Activated T-cell treated with anti-CD3 and anti-CD28 coated beads, Interleukin-2, amount 50 U/mL, for 48 hours (primary cell): ENCODE measurements at places on chromosomes 7 and 10.
A peak's percentile ranks its signal among the peaks of the same experiment; 100 is the strongest.

- peak; percentile 34 for DNase-seq
Observed at GRCh38 chr7:108455551-108455997, 662 bp downstream of the NRCAM start.

DNA sequence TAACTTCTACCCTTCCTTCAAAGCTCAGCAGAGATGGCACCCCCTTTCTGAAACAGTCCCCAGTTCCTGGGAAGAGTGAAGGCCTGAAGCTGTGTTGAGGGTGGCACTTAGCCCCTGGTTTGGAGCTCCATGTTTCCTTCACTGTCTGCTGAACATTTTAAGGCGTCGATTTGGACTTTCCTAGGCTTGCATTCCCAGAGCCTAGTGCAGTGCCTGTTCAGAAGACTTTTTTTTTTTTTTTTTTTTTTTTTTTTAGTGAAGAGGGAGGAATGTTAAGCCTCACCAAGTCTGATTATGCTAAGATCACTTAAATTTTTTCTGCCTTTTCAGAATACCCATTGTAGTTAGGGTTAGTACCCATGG lies 97.0 kb downstream of the PFKFB3 start:
- no peak for DNase-seq

DNA sequence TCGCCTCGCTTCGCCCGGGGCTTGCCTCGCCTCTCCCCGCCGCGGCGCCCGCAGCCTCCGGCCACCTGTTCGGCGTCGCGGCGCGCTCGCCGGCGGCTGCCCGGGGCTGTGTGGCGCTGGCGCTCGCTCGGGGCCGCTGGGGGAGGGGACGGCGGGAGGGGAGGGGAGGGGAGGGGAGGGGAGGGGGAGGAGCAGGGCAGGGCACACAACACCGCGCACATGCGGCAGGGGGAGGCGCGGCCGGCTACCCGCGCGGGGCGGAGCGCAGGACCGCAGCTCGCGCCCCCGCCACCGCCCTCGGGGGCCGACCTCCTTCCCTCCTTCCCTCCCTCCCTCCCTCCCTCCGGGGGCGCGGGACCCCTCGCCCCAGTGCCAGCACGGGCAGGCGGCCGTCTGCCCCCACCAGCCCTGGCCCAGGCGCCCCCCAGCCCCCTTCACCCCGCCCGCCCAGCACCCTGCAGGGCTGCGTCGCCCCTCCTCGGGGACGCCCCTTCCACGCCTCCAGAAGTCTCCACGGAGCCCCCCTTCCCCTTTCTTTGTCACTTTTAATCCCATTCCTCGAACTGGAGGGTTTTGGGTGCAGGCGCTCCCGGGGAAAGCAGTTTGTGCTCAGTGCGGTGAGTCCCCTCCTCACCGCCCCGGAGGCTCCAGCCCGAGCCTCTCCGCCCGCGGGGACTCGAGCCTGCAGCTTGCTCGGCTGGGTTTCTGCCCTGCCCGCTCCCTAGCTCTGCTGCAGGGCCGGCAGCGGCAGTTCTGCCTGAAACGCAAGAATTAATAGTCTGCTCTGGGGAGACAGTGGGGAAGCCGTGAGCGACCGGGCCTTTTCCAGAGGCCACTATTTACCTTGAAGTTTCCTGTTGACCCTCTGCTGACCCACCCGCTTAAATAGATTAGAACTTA lies at the start of gene PARD3:
Gene PARD3 (minus strand): TSS at position 112 of the 900 bp plus-strand sequence. CDS start 301 bp downstream, outside the sequence.
- DNase-seq: peak; percentile 24

DNA sequence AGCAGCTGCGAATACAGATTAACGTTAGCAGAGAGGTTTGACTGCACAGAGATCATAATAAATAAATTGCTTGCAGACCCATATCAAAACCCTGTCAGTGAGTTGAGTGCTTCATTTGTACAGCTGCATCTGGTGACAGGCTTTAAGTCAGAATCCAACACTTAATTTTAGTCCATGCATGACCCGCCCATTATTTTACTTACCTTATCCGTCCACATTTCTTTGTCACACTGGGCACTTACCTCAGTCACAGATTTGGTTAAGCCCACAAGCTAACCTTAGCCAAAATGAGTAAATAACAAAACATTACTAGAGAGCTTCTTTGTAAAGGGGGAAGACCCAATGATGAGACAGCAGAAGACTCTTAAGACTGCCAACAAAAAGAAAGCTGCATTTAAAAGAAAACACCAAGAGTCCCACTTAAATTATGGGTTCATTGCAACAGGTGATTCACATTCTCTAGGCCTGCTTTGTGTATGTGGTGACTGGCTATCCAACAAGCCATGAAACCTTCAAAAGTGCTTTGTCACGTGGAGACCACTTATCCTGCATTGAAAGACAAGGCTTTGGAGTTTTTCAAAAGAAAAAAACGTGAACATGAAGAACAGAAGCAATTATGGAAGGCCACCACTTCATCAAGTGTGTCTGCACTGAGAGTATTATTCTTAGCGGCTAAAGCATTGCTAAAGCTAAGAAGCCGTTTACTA lies 32.2 kb downstream of the PHTF2 start:
- DNase-seq: no peak

GRCh38 chr10:78129211-78129610 lies 95.5 kb downstream of the RPS24 start:
- DNase-seq: no peak

DNA sequence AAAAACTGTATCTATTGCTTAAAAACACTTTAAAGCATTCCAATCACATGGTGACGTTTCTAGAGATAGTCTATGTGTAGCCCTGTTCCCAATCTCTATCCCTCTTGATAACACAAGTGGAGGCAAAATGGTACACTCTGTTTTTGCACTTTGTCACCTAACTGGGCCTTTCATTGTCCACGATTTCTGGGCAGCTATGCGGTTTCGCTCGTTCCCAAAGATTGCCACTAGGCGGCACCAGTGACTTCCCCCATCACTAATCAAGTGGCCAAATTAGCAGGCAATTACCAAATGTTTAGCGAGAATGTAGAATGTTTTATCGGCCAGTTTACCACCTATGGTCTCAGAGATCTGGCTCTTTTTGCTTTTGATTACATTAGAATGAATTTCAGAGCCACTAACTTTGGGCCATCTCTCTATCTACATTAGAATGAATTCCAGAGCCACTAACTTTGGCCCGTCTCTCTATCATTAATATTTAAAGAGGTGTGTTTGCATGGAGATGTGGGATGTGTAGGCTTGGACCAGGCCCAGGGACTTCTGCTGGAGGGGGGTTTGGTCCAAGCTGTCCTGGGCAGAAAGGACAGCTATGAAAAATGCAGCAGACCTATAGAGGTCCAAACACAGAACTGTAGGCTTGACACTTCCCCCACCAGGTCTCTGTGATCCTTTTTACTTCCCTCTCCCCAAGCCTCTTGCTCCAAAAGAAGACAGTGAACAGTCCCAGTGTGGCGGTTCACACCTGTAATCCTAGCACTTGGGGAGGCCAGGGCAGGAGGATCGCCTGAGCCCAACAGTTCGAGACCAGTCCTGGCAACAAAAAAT lies 90.1 kb downstream of the EPC1 start:
- peak; percentile 84 for DNase-seq

- no peak for DNase-seq
Observed at GRCh38 chr7:87404674-87405073, 59.2 kb downstream of the CROT start.

DNA sequence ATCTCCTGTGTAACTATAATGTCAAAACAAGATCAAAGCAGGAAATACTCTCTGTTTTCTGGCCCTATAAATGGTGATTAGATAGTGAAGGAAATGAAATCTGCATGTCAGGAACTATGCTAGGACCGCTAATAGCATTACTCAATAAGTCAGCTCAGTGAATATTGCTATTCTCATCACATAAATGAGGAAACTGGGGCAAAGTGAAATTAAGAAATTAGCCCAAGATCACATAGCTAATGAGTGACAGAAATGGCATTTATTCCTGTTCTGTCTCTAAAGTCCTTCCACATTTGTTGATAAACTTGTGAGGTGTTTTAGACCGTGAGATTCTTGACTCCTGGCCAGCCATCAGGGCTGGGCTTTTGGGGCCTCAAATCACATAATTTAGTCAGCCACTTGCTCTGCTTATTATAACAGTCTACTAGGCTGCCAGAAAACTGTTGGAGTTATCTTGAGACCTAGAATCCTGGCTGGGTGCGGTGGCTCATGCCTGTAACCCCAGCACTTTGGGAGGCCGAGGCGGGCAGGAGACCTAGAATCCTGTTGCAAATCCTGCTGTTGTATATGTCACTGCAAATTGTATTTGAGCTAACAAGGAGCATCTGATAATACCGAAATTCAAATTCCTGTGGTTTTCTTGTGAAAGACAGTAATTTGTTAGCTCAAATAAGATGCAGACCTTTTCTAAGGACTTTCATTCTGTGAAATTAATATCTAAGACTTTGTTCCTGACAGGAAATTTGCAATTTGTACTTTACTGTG lies 66.5 kb upstream of the SHTN1 start:
- no peak for DNase-seq

GRCh38 chr10:83952314-83952713 lies 187.0 kb upstream of the GHITM start:
- DNase-seq: no peak

DNA sequence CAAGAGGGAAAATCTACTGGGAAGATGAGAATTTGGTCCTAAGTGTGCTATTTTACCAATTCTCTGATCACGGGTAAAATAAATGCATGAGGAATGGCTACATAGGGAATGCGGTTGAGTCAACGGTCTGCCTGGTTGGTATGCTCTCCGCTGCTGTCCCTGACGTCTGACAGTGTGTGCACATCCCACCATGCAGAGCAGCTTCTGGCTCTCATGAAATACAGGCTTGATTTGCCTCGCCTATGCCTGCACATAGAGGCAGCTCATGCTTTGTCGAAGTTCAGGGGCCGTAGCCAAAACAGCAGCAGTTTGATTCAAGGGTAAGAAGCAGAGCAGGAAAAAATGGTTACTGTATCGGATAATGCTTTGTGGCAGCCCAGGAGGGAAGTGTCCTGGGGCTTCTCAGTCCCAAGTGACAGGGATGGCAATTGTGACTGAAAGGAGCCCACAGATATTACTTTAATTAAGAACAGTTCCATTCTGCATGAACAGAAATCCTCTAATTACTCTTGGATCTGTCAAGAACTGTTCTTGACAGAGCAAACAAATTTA lies 268.4 kb upstream of the SLC26A5 start:
- DNase-seq: no peak

- DNase-seq: no peak
Observed at GRCh38 chr7:79462390-79462789, 8.9 kb upstream of the MAGI2 start.

DNA sequence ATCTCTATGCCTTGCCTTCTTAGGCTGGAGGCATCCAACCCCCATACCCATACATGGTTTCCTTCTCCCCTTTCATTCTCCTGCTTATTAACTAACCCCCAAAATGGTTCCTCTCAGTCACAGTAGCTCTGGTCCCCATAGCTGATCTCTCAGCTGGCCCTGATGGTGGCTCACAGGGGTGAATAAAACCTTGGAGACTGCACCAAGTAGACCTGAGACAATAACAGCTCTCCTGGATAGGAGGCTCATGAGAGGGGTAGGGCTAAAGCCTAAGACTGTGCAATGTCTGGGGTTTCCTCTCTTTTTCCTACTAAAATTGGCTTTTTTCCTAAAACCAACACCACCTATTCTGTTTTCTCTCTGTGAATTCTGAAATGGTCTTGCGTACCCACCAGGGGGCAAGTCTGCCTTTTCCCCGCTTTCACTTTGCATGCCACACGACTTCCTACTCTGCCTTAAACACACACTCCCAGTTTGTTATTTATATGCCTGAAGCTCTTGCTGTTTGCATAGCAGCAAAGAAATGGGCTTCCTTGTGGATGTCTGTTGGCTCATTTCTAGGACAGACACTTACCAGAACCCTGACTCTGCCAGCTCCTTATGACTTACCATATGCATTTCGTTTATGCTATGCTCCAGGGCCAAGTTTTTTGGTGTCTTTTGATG lies 18.4 kb upstream of the PON1 start:
- no peak for DNase-seq

GRCh38 chr10:131219955-131220489 lies 91.5 kb downstream of the TCERG1L start:
- DNase-seq: no peak

DNA sequence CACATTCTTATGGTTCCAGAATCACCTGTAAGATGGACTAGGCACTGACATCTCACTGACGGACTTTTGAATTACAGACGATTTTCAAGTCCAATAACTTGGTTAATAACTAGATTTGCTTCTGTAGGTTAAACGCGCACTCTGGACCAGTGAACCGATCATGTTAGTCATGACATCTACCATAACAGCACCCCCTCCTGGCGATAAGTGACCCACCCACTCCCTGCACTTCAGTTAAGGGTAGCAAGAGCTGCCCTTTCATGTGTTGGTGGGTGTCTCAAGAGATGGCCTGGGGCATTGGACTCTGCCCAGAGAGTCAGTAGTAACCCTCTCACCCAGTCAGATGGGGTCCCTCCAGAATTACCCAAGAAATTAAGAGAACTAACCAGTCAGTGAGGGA lies 12.9 kb downstream of the GRM8 start:
- DNase-seq: no peak

GRCh38 chr7:34453150-34453549 lies 204.9 kb upstream of the NPSR1 start:
- DNase-seq: no peak

- DNase-seq: no peak
Observed at GRCh38 chr10:77118603-77119282, 518.9 kb downstream of the KCNMA1 start.

DNA sequence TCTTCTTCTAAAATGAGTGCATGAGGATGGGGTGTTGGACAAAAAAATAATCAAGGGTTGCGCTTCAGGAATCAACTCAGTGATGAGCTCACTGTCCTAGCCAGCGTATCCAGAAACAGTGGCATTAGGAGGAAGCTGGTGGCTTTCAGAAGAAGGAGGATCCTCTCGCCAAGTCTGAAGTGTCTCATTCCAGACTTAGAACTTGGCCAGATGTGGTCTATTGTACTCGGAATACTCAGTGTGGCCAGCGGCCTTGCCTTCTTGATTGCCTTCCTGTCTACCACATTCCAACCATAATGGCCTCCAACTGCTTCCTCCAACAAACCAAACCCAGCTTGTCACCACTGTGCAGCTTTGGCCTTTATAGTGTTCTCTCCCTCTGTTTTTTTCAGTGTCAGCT lies 732.4 kb downstream of the KCNMA1 start:
- DNase-seq: no peak

DNA sequence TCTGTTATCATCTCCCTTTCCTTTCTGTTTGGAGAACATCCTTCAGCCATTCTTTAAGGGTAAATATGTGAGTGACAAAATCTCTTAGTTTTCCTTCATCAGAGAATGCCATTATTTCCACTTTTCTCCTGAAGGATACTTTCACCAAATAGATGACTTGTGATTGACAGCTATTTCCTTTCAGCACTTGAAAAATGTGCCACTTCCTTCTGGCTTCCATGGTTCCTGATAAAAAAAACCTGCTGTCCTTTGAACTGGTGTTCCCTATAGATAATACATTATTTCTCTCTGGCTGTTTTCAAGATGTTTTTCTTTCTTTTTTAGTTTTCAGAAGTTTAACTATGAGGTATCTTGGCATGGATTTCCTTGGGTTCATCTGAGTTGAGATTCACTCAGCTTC lies 79.7 kb downstream of the TBXAS1 start:
- no peak for DNase-seq

DNA sequence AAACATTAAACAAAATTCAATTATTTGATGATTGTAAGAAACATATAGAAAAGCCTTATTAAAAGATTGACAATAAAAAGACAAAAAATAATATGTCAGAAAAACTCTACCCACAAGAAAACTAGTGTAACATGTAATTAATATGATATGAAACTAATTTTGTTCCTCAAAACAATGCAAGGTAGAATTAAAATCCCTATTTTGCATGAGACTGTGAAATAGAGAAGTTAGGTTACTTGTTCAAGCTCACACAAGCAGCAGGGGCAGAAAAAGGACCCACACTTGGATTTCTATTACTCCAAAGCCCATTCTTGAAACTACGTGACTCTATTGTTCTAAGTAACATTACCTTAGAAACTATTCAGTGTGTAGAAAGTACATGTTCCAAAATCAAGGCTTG lies 96.4 kb downstream of the KCNMA1 start:
- DNase-seq: no peak

GRCh38 chr7:53214463-53214862 lies 179.0 kb downstream of the POM121L12 start:
- DNase-seq: no peak
